ENCODE measurements at places on chromosomes 7 and 10.
A peak's percentile ranks its signal among the peaks of the same experiment; 100 is the strongest.

DNA sequence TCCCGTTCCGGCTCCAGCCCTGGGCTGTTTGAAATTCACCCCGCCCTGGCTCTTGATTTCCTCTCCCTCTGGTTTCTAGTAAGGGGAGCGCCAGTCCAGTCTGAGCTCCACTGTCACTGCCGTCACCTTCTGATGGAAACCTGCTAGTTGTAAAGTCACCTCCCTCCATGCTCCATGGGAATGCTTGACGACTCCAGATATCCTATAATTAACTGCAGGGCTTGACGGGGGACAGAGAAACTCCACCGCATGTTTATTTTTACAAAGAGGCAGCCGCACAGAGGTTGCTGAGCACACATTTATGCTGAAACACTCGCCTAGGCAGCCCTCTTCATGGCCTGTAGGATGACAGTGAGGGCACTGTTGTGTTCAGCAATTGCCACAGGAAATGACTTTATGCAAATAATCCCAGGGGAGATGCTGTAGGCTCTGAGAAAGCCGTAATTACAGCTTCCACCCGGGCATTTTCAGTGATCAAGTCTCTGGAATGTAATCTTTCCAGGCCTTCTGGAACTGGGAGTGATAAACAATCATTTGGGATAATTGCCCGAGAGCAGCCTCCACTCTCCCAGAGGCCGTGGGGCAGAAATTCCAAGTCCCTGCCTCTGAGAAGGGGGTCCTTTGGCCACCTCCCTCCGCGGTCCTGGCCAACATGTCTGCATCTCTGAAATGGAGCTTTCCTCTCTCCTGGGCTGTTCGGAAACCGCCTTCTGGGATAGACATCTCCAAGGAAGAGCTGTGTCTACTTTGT is 300.5 kb downstream of the KLF6 start:
- DNase-seq = peak; percentile 68

- DNase-seq = no peak
These were observed 398.5 kb downstream of the PCDH15 start for GRCh38 chr10:54402576-54402975.

DNA sequence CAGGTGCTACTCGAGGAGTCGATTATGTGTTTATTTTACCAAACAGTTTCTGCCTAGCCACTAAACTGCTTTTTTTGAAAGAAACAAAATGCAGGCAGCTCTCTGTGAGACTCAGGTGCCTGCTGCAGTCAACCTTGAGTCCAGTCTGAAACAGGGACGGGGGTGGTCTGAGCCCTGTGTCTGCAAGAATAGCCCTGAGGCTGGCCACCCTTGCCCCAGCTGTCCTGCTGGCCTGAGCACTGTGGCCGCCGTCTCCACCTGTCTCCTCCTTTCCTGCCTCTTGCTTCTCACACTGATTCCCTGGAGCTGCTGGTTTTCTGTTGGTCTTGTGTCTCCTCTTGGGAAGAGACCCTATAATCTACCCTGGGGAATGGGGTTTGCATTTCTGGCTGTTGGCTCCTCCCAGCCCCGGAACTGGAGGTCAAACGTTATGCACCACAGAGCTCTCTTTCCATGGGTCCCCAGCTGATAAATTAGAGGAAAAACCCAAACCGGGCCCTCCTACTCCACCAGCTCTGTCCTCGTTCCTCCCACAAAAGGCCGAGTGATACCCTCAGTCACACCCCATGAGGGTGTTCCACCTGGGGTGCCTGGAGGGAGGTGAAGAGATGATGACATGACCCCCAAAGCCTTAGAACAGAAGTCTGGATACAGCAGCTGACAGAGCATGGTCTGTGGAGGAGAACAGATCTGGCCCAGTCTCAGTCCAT is 15.0 kb upstream of the SLC18A3 start:
- no peak for DNase-seq

- no peak for DNase-seq
These were observed 20.6 kb downstream of the WDR86 start for GRCh38 chr7:151389096-151389767.

DNA sequence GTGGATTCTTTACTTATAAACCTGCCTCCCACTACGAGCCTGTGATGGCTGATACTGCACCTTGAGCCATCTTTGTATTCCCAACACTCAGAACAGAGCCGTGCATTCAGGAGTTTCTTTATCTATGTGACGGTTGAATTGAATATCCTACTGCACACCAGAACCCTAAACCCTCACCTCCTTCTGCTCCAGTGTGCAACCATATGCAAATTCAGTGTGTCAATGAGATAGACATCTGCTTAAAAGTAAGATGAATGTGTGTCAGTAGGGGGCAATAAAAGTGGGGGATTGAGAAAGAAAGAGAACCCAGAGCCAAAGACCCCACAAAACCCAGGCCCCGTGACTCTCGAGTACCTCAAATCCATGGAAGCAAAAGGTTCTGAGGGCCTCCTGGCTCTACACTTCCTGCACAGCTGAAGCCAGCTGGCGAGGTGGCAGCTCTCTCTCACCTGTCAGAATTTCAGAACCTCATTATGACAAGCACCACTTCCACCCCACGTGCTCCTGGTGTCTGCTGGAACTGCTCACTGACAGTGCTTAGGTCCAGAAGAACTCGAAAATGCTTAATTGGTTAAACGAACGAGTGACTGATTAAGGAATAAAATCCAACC is 143.3 kb upstream of the GPR26 start:
- DNase-seq = no peak

GRCh38 chr10:82020999-82021398 is 146.0 kb downstream of the NRG3 start:
- no peak for DNase-seq

GRCh38 chr7:84231157-84231556 is 36.6 kb upstream of the SEMA3A start:
- no peak for DNase-seq

DNA sequence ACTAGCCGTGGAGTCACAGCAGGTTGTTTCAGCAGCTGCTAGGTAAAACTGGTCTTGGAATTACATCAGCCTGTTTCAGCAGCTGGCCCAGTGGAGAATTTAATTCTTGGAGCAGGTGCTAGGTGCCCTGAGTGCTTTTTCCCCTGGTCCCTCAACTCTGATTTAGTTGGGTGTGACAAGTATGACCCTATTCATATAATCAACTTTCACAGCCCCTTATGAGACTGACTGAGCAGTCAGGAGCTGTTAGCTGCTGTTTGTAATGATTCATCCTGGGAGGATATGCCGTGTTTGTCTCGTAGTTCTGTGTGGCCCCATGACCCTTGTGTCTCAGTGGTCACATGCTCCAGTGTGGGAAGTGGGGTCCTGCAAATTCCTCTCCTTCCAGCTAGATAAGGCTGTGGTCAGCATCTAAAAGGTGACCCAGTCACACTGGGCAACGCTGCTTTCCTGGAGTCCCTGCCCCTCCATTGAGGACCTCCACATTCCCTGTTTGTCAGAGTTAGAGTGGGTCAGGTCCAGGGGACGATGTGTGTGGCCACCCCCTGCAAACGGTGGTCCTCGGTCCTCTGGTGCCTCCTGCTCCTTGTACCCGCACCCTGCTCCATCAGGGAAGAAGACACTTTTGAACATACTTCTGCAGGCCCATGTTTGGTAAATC is 28.3 kb downstream of the TBATA start:
- DNase-seq = no peak

DNA sequence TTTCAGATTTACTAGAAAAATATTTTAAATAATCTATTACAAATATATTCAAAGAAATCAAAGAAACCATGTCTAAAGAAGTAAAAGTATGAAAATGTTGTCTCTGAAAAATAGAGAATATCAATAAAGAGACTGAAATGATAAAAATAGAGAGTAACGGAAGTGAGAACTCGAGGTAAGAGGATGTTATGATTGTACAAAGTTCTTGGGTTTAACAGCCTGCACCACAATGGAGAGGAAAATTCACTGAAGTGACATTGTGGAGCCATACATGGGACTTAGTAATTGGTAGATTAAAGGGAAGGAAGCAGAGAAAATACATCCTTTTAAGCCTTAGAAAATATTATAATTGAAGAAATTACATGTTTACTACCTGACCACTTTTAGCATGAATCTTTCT is 77.9 kb downstream of the THSD7A start:
- DNase-seq = no peak

DNA sequence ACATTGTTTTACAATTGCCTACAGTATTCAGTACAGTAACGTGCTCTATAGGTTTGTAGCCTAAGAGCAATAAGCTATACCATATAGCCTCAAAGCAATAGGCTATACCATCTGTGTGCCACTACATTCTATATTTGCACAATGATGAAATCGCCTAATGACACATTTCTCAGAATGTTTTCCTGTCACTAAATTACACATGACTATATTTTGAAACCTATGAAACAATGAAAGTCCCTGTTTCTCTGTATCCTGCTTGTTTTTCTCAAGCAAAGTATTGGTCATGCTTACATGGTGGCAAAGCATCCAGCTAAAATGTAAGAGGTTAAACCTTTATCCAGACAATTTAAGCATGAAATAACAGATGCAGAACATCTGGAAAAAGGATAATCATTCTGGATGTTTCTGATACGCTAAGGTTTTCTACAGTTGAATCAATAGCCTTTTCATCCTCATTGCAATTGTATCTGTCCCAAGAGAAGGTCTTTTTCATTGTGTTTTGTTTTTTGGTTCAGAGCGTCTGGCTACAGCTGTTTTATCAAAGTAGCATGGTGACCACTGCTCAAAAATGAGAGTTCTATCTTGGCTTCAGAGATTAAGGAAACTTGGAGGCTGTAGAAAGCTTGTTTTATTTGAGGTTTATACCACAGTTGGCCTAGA is 81.7 kb downstream of the CSTF2T start:
- no peak for DNase-seq

GRCh38 chr7:3607847-3608246 is 306.8 kb downstream of the SDK1 start:
- DNase-seq = no peak

DNA sequence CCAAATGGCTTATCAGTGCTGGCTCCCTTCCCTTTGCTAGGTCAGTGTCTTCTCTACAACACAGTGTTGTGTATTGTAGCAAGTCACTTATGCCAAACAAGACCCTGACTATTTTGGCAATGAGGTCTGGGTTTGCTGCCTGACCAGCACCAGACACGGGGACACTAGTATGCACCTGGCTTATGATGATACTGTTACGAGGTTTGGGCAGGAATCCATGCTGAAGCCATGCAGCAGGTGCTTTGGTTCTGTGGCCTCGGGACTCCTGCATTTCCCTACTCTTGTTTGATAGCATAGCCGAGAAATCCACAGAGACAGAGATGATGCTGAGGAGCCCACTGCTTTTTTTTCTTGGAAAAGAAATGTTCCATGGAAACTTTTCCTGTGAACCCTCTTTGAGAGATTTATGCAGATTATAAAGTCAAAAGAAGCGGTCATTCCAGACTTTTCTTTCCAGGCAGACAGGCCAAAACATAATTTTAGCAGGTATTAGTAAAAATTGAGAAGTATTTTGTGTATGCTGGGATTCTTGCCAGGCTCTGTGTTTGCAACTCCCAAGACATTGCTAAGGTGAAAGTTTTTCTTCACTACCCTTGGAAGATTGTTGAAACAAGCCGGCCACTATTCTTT is 291.1 kb downstream of the BBS9 start:
- DNase-seq = no peak

DNA sequence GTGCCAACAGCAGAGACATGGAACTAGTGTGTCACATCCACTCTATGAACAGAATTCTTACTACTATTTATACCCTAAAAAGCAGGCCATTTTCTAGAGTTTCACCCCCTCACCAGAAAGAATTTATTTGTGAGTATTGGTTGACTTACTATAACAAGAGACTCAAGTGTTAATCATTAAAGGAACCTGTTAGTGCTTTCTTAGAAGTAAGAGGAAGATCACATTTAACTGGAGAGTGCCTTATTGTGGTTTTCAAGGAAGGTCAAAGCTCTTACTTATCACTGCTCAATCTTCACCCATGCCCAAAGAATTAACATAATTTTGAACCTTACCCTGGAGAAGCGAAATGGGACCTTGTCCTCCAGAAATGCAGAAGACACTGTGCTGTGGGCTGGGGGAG is 169.3 kb upstream of the PRSS1 start:
- DNase-seq = peak; percentile 49

Data from GM20000 (cell line).